ENCODE measurements at places on chromosomes 5 and 9.

- DNase-seq: no peak
These were observed 501.4 kb upstream of the MEF2C start for GRCh38 chr5:89384391-89384790.

DNA sequence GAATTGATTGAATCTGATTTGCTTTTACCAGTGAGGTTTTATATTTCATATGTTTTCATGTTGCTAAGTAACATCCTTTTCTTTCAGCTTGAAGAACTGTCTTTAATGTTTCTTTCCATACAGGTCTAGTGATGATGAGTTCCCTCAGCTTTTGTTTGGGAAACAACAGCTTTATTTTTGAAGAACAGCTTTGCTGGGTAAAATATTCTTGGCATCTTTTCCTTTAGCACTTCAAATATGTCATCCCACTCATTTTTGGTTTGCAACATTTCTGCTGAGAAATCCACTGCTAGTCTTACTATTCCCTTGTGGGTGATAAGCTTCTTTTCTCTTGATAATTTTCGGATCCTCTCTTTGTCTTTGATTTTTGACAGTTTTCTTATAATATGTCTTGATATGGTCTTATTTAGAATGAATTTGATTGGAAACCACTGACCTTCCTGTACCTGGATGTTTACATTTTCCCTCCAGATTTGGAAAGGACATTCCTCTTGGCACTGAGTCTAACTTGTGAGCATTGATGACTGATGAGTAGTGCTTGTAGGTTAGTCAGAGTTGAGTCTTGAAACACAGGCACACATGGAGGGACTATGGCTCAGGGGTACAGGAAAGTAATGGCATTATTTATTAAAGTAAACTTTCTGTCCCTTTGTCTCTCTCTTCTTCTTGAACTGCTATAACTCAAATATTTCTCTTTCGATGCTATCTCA lies 220.3 kb downstream of the SPATA31D1 start:
- no peak for DNase-seq

DNA sequence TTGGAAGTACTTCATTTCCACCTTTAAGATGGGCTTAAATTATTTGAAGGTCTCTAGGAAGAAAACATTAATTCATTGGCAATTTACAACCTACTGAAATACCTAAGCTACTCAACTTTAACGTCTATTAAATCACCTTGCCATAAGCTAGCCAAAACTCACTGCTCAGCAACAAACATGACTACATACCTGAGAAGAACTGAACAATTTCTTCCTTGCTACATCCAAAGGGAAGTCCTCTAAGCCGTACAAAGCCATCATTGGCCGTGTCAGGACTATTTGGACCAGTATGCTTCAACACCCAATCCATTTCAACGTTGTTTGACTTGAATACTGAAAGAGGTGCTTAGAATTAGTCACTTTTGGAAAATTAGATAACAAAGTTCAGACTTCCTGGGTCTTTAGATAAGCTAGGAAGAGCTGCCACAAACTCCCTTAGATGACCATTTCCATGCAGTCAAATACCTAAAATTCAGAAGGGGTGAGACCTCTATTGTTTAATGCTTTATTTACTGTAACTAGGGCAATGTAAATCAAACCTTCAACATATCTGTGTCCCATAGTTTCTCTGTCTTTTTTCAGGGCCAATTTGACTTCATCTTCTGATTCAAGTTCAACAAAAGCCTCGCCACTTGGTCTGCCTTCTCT lies 2.6 kb downstream of the HNRNPH1 start:
- no peak for DNase-seq

- DNase-seq: no peak
These were observed 36.8 kb downstream of the GPBP1 start for GRCh38 chr5:57210633-57211032.

- no peak for DNase-seq
These were observed 13.4 kb upstream of the RNU6ATAC start for GRCh38 chr9:134177624-134178393.

GRCh38 chr5:62268792-62269191 lies 37.2 kb upstream of the KIF2A start:
- DNase-seq: no peak

DNA sequence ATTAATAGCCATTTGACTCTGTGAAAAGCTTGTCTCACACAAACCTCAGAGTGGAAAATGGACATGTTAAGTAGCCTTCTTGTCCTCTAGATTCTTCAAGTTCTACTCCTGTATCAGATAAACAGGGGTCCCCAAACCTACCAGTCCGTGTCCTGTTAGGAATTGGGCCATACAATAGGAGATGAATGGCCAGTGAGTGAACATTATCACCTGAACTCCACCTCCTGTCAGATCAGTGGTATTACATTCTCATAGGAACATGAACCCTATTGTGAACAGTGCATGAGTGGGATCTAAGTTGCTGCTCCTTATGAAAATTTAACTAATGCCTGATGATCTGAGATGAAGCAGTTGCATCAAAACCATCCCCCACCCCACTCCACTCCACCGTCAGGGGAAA lies 136.3 kb downstream of the TMEM232 start:
- DNase-seq: no peak

- no peak for DNase-seq
These were observed 412.6 kb upstream of the CTNND2 start for GRCh38 chr5:12316812-12317211.

- no peak for DNase-seq
These were observed 12.5 kb upstream of the SGCD start for GRCh38 chr5:156314416-156314815.

GRCh38 chr5:27854243-27854852 lies 816.0 kb upstream of the CDH9 start:
- no peak for DNase-seq

DNA sequence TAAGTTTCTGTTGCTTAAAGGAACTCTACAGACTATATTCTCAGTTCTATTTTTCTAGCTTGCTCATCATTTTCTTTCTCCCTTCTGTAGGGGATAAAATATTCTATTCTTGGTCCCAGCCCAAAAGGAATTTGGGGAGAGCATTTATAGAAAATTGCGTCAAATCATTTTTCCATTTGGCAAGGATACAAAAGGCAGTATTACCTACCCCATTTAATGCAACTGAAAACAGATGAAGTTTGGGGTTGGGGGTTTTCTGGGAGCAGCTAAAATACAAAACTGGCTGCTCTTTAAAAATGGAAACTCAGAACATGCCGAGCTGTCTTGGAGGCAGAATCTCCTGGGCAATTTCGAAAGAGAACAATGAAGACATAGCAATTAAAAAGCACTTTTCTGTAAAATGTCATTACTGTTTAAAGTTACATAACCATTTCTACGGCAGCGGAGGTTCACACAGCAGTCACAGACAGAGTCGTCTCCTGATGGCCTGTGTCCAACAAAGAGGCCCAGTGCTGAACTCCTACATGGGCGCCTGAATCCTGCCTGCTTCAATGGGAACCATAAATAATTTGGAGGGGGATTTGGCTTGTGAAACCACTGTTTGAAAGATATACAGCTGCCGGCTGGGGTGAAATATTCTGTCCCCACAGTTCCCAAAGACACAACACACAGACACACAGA lies 152.4 kb downstream of the BRINP1 start:
- DNase-seq: no peak

- no peak for DNase-seq
These were observed 79.6 kb downstream of the CSNK1A1 start for GRCh38 chr5:149471406-149472183.
